ENCODE measurements at places on chromosomes 11 and 22.

- DNase-seq, result no peak
These were observed 1.6 kb upstream of the CRYBA4 start for GRCh38 chr22:26620197-26620596.

DNA sequence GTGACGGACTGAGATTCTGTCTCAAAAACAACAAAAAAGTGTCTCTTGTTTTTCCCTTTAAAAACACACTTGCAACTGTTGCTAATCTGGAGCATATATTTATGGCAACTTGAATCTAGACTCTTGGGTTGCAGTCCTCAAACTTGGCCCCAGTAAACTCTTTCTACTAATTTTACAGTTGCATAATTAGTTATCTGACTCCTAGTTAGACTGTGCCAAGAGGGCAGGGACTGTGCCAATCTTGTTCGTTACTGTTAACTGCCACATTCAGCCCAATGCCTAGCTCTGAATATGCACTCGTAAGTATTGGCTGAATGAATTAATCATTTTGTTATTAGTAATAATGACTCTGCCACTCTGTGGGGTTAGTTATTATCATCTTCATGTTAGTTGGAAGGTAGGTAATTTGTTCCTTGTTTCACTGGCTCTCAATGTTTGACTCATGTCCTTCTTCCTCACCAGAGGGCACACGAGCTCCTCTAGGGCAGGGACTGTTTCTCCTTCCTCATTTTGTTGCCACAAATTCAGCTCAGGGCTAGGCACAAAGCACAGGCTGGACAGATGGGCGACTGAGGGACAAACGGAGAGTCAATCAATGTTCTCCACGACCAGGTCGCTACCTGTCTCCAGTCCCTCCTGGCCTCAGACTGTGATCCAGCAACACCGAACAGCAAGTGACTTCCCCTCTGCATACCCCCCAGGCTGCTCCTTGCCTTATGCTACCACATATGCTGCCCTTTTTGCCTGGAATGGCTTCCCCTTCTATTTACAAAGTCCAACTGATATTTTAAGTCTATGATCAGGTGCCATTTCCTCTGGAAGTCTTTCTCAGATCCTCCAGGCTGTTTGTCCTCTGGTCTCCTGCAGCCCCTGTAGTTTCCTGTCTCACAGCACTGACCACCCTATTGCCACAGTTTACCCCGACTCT is 9.0 kb downstream of the CLPB start:
- no peak for DNase-seq

GRCh38 chr11:47913529-47914244 is 65.5 kb upstream of the NUP160 start:
- DNase-seq, result no peak

DNA sequence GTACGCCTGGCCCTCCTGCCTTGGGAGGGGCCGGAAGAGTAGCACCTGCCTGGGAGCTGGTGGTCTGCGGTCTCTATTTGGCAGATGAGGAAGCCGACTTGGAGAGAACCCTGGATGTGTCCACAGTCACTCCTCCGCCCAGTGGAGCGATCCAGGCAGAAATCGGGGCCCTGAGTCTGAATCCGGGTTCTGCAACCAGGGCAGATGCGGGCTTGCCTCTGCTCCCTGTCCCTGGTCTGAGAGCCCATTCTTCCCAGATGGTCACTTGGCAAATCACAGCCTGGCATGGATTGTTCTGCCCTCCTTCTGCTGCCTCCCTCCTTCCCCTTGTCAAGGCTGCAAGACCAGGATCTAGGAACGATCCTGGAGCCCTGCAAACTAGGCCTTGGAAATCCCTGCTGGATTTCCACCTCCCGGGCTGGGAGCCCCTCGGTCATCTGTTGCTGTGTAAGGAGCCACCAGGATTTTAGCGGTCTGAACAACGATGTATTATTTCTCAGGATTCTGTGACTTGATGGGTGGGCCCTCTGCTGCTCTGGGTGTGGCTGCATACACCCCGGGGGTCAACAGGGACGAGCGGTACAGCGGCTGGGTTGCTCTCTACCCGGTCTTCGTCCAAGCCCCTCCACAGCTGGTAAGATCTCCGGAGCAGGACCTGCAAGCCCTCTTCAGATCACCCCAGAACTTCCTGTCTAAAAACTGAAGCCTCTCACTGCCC is 2.0 kb upstream of the ASCL2 start:
- no peak for DNase-seq

DNA sequence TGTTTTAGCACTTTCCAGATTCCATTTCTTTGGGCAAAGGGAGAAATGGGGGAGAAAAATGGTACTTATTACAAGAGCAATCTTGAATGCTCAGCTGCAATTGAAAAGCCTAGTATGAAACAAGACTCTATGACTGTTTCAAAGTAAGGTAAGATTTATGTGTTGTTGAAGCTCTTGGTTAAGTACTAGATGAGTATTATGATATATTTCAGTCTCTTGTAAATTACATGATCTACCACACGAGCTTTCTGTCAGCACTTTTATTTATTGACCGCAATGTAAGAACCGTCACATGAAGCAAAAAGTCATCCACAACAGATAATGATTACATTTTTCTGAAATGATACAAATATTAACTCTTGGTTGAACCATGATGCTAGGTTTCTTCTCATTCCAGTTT is 906.7 kb upstream of the CHORDC1 start:
- no peak for DNase-seq

- no peak for DNase-seq
These were observed 49.7 kb downstream of the ATG16L2 start for GRCh38 chr11:72863916-72864315.

DNA sequence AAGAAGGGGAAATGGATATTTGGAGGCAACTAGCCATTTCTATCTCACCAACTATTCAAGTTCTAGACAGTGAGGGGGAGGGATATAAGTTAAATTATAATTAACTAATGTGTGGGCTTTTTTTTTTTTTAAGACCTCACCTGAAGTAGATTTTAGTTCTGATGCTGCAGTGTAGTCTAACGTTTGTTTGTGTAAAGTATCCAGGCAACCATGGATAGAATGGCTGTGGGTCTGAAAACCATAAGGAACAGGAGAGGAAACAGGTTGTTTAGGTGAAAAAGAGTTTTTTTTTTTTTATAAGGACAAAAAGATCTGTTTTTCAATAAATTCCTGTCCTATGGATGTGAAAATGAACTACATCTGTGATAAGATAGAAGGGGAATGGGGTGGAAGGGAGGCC is 262.4 kb upstream of the PLET1 start:
- no peak for DNase-seq

DNA sequence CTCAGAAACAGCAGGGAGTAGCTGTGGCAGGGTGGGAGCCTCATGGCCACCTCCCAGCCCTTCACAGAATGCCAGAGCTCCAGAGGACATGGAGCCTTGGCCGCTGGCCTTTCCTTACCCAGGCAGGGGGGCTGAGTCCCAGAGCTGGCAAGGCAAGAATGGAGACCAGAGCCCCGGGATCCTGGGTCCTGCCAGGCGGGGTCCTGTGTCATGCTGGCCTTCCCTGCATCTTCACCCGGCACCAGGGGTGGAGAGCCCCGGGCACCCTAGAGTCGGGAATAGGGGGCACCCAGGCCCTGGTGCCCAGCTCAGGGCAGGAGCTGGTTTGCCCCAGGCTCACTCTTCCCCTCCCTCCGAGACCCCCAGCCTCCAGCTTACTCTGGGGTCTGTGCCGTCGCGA is 519.9 kb downstream of the TBC1D22A start:
- DNase-seq, result no peak

DNA sequence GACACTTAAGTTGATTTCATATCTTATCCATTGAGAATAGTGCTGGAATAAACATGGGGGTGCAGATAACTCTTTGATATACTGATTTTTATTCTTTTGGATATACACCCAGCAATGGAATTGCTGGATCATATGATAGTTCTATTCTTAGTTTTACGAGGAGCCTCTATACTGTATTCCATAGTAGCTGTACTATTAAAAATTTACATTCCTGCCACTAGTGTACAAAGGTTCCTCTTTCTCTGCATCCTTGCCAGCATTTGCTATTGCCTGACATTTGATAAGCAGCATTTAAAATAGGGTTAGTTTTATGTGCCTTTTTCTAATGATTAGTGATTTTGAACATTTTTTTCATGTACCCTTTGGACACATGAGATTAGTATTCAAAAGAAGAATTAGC is 554.2 kb downstream of the JRKL start:
- no peak for DNase-seq

- DNase-seq, result no peak
These were observed 159.1 kb downstream of the WNT11 start for GRCh38 chr11:76047231-76047630.

GRCh38 chr22:50271519-50271970 is 1.4 kb upstream of the MAPK11 start:
- DNase-seq, result no peak

GRCh38 chr22:45952151-45952550 is 24.8 kb downstream of the WNT7B start:
- no peak for DNase-seq

DNA sequence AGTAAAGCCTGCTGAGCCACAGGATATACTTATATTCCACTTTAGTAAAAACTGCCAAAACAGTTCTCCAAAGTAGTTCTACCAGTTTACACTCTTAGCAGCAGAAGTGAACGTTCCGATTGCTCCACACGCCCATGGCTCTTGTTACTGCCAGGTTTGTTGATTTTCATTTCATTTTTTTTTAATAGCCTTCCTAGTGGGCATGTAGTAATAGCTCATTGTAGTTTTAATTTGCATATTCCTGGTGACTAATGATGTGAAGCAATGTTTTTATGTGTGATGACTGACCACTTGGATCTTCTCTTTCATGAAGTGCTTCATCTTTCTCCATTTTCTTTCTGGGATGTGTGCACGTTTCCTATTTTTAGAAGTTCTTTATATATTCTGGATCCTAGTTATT is 4.8 kb upstream of the C11orf97 start:
- DNase-seq, result no peak

- no peak for DNase-seq
These were observed 54.6 kb downstream of the KCNA4 start for GRCh38 chr11:29962243-29962642.

DNA sequence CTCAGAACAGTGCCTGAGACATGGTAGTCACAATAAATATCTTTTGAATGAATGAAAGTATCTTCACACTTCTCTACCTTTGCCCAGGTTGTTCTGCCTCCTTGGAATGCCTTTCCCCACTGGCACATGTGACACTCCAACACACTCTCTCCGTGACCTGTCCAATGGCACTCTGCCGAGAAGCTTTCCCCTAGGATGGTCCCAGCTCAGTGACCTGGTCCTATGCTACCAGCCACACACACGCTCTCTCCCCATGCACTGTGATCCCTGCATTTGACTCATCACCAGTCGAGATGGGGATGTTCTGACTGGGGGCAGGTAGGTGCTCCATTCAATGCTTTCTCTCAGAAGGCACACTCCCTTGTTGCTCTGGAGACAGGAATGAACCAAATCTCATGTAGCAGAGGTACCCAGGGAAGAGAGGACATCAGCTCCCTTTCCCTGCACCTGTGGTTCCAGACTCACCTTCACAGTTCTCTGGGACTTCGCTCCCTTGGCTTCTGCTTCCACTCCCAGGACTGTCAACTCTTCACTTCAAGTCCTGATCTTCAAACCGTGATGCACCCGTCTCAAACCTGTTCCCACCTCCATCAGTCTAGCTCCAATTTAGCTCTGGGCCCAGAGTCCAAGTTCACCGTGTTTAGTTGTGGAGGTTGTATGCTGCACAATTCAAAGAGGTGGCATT is 30.7 kb upstream of the LMO1 start:
- DNase-seq, result no peak

DNA sequence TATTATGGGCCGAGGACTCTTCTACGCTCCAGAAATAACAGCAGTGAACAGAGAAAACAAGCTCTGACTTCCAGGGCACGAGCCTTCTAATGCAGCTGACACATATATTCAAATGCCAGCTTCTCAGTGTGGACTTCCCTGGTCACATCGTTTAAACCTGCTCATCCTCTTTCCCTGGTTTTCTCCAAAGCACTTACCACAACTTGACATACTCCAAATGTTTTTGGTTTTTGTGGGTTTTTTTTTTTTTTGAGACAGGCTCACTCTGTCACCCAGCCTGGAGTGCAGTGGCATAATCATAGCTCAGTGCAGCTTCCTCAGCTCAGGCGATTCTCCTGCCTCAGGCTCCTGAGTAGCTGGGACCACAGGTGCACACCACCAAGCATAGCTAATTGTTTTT is 105.5 kb downstream of the MICAL3 start:
- DNase-seq, result no peak

Data from stimulated activated CD8-positive, alpha-beta memory T cell treated with anti-CD3 and anti-CD28 coated beads, Interleukin-4, amount 100 ng/mL, for 4 hours (primary cell).